ENCODE measurements at places on chromosomes 12 and 14.

- DNase-seq: no peak
Observed at GRCh38 chr12:90572778-90573177, 382.2 kb downstream of the CCER1 start.

- no peak for DNase-seq
Observed at GRCh38 chr12:96501133-96501761, 11.9 kb downstream of the CFAP54 start.

GRCh38 chr12:93798279-93799151 is 121.3 kb downstream of the CRADD start:
- no peak for DNase-seq

DNA sequence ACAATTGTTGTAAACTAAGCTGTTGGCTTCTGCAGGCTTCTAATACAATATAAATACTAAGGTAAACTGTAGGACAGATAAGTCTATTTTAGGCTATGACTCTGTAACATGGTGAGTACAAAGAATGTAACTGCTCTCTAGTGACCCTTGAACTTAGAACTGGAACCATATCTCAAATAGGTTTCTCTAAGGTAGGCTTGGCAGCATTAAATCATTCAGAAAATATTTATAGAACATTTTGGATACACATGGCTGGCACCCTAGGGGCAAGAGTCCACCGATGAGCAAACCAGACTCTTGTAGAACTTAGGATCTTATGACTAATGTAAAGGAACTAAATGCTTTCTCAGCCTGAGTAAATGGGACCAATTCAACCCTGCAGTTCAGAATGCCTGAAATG is 19.4 kb upstream of the SLC25A3 start:
- DNase-seq: no peak

DNA sequence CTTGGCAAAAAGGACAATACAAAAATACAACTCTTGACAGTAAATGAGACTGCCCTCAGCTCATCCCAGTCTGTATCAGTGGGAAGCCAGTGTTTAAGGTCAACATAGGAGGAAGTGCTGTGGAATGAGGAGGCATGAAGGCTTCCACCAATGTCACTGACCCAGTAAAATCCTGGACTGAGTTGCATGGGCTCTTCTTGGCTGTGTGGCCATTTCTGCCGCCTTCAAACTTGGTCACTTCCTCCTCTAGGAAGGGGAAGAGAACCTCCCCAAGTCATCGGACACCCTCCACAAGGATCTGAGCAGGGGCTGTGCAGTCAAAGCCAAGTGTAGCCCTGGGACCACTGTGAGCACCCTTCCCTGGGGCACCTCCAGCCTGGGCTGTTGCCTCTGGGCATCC is 11.9 kb downstream of the GPR68 start:
- no peak for DNase-seq

DNA sequence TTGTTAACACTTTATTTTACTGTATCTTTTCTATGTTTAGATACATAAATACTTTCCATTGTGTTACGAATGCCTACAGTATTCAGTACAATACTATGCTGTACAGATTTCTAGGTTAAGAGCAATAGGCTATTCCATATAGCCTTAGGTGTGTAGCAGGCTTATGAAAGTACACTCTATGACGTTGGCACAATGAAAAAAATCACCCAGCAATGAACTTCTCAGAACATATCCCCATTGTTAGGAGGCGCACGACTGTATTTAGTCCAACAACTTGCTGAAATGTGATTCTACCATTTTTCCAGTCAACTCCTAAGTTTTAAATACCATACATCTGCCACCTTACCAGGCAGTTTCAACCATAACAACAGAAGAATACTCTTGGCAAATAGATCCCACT is 1.8 kb downstream of the PARP11 start:
- no peak for DNase-seq

- no peak for DNase-seq
Observed at GRCh38 chr12:52147367-52147963, 44.3 kb downstream of the KRT80 start.

DNA sequence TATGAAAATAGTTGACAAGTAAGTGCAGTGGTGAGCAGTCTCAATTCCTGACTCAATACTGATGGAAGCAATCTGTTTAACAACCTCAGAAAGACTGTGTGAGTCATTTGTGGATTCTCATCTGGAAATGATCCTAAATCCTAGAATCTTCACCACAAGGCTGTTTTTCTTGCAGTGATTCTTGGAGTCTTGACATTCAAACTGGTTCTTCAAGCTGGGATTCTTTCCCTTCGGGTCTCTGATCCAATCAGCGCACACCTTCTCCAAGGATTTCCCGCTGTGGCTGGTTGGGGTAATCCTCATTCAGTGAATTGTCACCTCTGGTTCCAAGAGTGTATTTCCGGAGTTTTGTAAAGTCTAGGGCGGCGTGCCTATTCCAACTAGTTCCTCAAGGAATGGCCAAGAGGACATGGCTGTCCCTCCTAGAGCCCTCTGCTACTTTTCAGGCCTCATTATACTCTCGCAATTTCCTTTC is 37.7 kb upstream of the FOXJ2 start:
- no peak for DNase-seq

GRCh38 chr12:88801227-88802095 is 221.2 kb upstream of the KITLG start:
- DNase-seq: no peak

DNA sequence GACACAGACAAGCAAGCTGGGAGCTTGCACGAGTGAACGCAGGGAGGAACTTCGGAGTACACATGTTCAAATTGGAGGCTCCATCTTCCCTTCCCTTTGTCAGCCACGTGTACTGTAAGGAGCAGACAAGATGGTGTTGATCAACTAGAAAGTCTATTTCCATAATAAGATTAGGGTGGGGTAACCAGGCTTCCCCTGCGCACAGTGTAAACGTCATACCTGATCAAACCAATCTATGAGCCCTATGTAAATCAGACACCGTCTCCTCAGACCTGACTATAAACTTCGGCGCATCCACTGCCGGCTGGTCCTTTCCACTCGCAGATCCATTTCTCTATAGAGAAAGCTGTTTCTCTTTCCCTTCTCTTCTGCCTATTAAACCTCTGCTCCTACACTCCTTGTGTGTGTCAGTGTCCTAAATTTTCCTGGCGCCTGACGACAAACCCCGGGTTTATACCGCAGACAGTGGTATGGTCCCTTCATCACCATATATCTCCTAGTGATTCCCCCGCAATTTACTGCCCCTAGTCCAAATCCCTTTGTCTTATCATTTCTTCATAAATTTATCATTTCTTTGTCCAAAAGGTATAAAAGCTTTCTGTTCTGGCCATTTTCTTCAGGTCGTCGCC is 7.5 kb upstream of the ETFBKMT start:
- DNase-seq: no peak

DNA sequence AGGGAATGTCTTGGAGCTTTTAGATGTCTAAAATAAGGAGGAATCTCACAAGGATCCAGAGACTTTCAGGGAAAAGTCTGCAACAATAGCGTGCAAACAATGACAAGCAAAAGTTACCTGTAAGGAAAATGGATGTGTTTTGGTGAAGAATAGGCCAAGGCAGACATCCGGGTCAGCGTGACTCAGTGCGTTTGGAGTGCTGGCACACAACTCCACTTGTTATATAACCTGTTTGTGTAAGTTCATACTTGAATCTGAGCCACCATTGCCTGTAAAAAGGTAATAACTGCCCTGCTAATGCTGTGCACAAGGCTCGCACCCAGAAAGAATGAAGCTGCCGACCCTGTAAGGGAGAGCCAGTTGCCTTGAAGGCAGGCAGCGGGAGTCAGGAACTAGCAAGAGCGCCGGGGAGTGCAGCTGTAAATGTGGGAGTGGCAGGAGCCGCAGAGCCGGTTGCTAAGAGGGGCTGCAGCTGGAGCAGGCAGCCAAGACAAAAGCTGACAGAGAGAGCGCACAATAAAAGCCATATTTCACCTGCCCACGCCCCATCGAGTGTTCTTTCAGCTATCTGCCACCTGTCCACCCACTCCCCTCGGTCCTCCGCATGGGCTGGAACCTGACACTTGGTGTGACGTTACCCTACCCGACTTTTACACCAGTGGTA is 638.5 kb upstream of the MIS18BP1 start:
- DNase-seq: no peak

DNA sequence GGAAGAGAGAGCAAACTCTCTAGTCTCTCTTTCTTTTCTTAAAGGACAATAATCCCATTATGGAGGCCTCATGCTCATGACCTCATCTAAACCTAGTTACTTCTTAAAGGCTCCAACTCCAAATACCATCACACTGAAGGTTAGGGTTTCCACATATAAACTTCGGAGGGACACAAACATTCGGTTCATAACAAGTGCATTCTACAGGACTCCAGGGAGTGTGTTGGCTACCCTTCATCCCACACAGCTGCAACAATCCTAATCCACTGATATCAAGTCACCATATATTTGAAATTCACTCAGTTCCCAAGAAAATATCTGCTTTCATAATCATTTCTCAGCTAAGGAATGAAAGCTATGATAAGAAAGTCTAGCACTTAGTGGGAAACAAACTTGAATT is 265.9 kb upstream of the PLEKHG7 start:
- no peak for DNase-seq

DNA sequence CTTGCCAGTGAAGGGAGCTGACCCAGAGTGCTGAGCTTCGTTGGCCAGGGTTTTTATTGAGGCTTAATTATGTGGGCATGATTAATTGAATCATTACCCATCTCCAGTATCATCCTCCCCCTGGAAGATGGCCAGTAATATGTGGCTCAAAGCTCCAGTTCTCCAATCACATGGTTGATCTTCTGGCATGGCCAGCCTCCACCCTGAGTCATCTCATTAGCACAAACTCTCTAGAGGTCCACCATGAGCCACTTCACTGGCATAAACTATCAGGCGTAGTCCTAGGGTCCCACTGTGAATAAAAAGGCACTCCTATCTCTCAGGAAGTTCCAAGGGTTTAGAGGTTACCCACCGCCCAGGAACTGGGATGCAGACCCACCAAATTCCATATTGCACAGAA is 135.0 kb downstream of the ANO6 start:
- no peak for DNase-seq

- DNase-seq: no peak
Observed at GRCh38 chr14:24274101-24274543, 2.7 kb upstream of the RABGGTA start.

DNA sequence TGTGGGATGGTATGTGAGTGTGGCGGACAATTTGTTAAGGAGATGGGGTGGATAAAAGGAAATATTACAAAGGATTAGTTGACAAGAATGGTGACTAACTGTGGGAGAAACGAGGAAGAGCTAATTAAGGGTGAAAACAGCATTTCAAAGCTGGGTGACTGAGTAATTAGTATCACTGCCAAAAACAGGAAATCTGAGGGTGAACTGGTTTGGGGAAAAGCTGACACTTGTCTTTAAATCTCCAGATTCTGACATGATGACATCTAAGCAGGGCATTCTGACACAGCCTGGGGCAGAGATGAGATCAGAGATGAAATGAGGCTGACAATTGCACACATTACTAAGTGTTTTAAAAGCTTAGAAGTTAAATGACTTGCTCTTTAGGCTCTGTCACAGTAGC is 42.4 kb upstream of the CCDC175 start:
- no peak for DNase-seq

DNA sequence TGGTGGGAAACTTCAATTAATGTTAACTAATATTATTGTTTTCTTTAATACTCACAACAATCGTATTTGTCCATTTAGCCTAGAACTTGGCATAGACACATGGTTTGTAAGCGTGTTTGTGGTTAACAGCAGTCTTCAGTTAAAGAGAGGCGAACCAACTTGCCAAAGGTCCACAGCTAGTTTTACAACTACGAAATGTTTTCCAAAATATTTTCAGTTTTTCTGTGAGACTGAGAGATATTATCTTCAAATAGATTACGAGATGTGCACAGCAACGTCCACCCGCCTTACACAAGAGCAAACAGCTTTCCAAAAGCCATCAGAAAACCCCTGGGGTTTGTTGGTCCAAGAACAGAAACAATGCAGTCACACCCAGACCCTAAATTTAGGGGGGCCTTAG is 58.6 kb upstream of the RASSF3 start:
- DNase-seq: no peak

GRCh38 chr12:47892819-47893218 is 12.0 kb downstream of the VDR start:
- DNase-seq: no peak

DNA sequence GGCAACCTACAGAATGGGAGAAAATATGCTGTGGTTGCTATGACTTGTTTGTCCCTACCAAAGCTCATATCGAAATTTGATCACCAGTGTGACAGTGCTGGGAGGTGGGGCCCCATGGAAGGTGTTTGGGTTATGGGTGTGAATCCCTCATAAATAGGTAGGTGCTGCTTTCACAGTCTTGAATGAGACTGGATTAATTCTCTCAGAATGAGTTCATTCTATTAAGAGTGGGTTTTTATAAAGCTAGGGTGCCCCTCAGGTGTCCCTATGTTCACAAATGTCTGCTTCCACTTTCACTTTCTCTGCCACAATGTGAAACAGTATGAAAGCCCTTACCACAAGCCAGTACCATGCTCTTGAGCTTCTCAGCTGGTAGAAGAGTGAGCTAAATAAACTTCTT is 133.5 kb downstream of the CPNE8 start:
- no peak for DNase-seq

DNA sequence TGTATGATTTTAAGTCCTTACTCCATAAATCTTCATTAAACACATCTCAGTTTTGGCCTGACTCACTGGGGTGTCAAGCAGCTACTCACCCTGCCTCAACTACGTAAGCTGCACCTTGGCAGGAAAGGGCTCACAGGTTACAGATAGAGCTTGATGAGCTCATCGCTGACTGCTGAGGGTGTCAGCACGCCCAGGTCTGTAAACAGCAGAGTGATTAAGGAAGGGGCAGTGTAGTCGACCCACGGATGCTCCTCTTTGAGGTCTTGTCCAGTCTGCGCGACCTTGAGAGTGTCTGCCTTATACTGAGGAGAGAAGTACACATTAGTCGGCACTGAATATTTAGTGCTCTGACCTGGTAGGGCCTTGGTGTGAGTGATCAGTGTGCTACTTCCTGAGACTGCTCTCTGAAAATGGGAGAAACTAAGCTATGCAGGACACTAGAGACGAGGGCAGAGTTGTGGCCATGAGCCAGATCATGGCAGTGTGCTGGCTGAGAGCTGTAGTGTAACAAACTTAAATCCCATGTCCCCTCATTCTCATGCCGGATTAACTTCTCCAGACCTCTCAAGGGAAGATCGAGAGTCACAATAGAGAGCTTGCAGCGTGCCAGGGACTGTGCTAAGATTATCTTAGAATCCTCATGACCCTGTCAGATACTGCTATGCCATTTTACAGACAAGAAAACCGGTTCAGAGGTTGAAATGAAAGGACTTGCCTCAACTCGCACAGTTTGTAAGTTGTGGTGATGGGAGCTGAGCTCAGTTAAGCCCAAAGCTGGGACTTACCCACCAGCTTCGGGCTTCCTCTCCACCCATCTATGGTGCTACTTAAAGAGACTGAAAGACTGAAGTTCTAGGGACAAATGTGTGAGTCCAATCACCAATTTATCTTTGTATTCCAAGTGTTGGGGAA is 11.6 kb downstream of the EIF2B1 start:
- no peak for DNase-seq

- no peak for DNase-seq
Observed at GRCh38 chr14:64983439-64984310, 3.0 kb upstream of the FNTB start.

GRCh38 chr14:63938198-63939005 is 85.6 kb downstream of the SYNE2 start:
- DNase-seq: no peak

Data from activated gamma-delta T cell (primary cell).